ENCODE measurements at places on chromosomes 7 and 10. TPM values are rescaled to one million over a fixed set of nuclear protein-coding genes. Genes with fewer than 3 reads are reported as not detected.

Gene MICU1
- total RNA-seq, result 40.3 TPM

Gene RHOBTB1
- not detected for total RNA-seq

Gene HMX2
- not detected for total RNA-seq

Gene DGKI
- total RNA-seq, result not detected

Gene LUC7L2
- total RNA-seq, result 82.0 TPM

Gene NAT16
- total RNA-seq, result not detected

Gene TACC2
- total RNA-seq, result not detected

- DNase-seq, result peak; percentile 95
Observed at GRCh38 chr10:36534471-36535002, 590.9 kb upstream of the ANKRD30A start.

DNA sequence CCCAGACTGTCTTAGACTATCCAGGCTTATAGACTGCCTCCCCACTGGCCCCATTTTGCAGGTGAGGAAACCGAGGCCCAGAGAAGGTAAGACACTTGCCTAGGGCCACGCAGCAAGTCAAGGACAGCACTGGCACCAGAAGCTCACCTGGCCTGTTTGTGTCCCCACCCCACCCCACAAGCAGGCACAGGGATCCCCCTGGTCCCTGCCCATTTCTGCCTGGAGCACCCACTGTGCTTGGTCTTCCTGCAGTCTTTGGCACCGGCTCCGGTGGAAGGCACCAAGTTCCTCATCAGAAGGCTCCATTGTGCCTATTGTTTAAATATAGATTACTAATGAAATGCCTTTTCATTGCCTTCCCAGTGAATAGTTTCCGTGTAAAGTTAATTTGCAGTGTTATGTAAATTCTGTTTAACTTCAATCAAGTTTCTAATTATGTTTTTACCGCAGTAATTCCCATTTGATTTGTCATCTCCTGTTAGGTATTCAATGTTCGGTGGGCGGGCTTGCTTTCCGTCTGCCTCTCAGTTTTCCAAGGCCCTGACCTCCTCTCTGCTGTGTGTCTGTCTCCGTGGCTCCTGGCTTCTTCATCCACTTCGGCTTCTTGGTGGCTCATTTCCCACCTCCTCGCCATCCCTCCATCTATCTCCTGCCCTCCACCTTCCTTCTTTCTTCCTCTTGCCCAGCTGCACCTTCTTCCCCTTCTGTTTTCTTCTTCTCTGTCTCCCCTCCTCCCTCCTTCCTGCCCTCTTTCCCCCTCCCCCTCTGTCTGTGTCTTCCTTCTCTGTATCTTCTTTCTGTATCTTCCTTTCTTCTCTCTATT, 75.8 kb downstream of the ZMIZ1 start:
- DNase-seq, result no peak

GRCh38 chr10:24172909-24173308, 36.0 kb upstream of the KIAA1217 start:
- DNase-seq, result no peak

DNA sequence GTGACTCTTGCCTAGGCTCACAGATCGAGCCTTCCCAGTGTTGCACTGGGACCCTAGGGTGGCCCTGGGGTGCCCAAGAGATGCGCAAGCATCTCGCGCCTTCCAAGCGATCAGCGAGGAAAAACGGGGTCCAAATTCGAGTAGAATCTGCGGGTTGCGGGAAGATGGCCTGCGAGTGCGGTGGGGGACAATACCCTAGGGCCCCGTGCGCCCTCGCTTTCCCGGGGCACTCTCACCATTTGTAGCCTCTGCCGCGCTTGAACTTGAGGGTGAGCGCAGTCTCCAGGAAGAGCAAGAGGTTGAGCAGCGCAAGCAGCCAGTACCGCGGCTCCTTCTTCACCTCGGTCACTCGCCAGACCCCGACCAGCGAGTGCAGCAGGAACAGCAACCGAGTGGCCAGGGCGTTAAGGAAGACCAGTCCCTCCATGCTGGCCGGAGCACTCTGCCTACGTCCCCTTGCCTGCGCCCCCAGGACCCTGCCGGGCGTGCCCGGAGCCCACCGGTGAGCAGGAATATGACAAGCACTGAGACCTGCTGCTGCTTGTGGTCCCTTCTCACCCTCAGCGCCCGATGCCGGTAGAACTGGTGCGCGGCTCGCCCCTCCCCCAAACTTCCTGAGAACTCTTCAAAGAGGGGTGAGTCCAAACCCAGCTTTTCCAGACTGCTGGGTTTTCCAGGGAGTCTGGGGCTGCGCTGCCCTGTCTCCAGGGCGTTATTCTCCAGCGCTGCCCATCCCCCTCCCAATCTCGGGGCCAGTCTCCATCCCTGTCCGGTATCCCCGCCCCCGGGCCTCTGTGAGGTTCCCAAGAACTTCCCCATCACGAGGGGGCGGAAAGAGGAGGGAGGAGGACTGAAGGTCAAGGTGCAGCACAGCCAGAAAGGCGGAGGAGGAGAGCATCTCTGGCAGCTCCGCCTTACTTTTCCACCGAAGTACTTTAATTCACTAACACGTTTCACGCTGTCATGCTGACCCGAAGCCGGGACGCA, at the start of gene TMEM26:
TMEM26 (minus strand) TSS at position 727 of the 987 bp plus-strand sequence; CDS start at position 427, 300 bp downstream.
- DNase-seq, result no peak

DNA sequence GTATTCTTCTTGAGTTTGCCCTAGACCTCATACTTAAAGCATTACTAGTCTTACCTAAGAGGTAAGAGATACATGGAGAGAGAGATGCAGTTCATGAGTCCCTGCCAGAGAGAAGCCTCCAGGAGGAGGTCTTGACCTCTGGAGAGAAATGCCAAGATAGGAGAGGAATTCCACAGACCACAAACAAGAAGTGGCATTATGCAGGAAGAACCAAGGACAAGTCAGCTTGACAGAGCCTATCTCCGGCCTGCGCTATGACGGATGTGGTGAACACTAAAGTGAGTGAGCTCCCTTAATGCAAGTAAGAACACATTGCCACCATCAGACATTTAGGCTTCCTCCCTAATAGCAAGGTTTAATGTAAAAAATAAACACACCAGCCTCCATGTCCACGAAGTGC, 27.9 kb upstream of the COL1A2 start:
- DNase-seq, result no peak

DNA sequence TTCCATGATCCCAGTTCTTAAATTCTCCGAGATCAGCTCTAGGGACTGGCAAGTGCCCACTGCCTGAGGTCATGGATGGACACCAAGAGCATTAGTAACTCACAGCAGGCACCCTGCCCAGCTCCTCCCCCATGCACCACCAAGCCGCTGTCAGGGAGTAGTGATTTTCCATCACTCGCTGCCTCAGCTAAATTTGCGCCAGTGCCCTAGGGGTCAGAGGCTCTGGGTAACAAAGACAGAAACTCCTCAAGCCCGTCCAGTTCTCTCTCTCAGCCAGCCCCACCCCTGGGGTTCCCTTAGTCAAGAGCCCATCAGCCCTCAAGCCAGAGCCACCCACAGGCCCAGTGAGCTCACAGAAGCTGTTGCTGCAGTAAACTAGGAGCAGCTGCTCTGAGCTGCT, 30.0 kb downstream of the PAX2 start:
- DNase-seq, result no peak

DNA sequence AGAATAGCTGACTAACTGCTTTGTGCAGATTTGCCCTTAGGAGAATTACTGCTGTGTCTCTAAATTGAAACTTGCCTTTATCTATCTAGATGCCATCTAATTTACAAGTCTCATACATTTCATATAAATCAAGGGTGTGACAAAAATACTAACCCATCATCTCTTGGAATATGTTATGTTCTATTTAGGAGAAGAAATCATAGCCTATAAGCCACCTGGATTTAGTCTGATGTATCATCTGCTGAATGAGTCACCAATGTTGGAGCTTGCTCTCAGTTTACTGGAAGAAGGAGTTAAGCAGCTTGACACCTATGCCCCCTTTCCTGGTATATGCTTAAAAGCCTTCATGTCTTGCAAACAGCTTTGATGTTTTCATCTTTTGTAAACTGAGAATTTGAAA, 43.5 kb downstream of the NUP205 start:
- no peak for DNase-seq

GRCh38 chr7:1662767-1663166, 7.3 kb upstream of the ELFN1 start:
- DNase-seq, result no peak

DNA sequence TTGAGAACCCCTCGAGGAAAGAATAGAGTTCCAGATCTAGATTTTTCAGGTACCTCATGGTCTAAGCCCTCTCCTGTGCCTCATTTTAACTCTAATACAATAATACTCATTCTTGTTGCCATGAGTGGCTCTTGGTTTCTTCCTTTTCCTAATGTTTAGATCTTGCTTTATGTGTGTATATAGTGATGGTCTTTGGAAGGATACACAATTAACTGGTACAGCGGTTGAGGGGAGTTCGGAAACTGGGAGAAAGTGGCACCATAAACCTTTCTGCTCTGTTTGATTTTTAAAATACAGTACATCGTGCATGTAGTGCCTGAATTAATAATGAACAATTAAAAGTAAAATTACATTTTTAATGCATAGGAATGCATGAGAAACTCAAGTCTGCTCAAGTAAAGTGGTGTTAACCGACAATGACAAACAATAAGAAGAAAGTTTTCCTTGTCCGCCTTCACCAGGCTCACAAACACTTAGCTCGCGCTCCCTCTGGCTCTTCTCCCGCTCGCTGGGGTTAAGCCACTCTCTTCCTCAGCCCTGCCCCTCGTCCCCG, 386 bp upstream of the EIF4EBP2 start:
- no peak for DNase-seq

All from Karpas-422 (cell line).